H7 (cell line): ENCODE measurements at places on chromosomes 7 and 10.
A peak's percentile ranks its signal among the peaks of the same experiment; 100 is the strongest.

DNA sequence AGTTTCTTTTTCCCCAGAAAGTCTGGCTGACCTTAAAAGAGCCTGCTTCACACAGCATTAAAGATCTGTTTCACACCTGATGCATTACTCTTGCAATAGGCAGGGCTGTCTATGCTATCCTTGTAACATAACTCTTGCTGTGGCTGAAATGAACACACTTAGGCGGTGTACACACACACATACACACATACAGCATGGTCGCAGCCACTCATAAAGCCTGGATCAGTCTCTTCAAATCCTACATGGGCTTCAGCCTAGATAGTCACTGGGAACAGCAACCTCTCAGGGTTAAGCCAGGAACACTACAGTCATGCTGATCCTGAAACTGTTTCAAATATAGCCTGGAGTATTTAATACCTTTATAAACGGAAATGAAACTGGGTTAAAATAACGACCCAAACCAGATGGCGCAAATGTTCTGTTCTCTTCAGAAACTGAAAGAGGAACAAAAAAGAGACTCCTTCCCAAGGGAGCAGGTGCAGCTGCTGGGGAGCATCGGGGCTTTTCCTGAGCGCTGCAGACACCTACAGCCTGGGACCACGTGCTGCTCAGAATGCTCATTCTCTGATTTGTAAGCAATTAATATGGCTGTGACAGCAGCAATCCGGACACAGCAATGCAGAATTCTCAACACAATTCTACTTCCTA, 61.0 kb upstream of the SFMBT2 start:
- DNase-seq: no peak

- no peak for DNase-seq
These were observed 146.0 kb upstream of the ZWINT start for GRCh38 chr10:56507033-56507432.

- DNase-seq: no peak
These were observed 43.4 kb downstream of the HIPK2 start for GRCh38 chr7:139734395-139734794.

GRCh38 chr7:129969881-129970446, 17.2 kb upstream of the UBE2H start:
- DNase-seq: no peak

GRCh38 chr10:25084447-25084846, 68.0 kb downstream of the THNSL1 start:
- no peak for DNase-seq

DNA sequence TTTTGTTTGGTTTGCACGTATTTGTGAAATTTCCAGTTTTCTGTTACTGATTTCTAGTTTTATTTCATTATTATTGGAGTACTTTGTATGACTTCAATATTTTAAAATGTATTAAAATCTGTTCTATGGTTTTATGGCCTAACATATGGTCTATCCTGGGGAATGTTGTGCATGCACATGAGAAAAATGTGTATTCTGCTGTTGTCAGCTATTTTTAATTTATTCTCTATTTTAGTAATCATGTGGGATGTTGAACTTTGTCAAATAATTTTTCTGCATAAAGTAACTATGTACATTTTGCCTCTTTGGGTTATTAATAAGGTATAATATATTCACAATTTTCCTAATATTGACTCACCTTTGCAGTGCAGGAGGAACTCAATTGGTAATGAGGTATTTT, 46.7 kb downstream of the EBLN1 start:
- no peak for DNase-seq

DNA sequence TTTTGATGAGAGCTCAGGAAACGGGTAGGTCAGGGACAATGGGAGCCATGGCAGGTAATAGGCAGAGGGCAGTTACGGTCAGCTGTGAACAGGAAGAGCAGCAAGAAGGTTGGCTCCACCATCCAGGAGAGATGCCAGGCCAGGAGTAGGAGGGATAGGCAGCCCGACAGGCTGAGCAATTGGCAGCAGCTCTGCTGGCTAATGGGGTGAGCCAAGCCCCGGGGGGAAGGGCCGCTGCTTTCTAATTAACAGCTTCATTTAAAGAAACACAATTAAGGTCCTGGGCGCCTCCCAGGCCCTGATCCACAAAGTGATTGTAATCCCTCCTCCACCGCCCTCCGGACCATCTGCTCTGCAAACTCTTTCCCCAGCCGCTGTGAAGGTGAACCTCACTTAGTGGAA, 23.7 kb downstream of the SH2B2 start:
- peak; percentile 44 for DNase-seq

GRCh38 chr7:17301471-17302456, 3.3 kb downstream of the AHR start:
- DNase-seq: no peak

DNA sequence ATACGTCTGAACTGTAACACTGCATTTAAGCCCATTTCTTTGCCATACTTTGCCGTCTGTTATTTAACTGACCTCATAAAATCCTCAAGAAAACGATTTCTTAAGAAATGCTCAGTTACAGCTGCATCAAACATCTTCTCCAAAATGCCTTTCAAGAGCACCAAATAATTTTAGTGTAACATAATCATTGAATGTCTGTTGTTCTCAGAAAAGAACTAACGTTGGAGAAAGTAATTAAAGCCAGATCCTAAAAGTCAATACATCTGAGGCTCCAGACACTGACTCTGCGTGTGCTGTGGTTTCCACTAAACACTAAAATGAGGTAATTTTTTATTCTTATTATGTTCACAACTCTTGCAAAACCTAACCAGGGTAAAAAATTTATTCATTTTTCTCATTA, 63.7 kb upstream of the LRRC17 start:
- no peak for DNase-seq

- DNase-seq: no peak
These were observed 24.3 kb upstream of the NKX6-2 start for GRCh38 chr10:132810141-132810806.

- DNase-seq: peak; percentile 96
These were observed 122.7 kb downstream of the PRKAG2 start for GRCh38 chr7:151754142-151754590.

DNA sequence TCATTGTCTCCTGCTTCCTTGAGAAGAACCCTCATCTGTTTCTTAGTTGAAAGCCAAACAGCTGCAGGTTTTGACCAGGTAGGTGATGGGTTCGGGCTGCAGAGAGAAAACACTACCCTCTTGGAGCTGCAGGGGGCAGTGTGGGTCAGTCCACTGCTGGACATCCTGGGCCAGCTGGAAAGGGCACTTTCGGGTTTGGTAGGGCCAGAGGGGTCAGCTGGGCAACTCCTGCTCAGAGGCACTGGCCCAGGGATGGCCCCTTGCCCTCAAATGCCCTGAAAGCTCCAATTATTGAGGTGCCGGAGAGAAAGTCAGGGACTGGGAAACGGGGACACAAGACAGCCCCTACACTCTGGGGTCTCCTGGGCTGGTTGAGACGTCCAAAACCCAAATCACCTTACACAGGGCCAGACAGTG, 90.7 kb downstream of the MKI67 start:
- DNase-seq: peak; percentile 90

DNA sequence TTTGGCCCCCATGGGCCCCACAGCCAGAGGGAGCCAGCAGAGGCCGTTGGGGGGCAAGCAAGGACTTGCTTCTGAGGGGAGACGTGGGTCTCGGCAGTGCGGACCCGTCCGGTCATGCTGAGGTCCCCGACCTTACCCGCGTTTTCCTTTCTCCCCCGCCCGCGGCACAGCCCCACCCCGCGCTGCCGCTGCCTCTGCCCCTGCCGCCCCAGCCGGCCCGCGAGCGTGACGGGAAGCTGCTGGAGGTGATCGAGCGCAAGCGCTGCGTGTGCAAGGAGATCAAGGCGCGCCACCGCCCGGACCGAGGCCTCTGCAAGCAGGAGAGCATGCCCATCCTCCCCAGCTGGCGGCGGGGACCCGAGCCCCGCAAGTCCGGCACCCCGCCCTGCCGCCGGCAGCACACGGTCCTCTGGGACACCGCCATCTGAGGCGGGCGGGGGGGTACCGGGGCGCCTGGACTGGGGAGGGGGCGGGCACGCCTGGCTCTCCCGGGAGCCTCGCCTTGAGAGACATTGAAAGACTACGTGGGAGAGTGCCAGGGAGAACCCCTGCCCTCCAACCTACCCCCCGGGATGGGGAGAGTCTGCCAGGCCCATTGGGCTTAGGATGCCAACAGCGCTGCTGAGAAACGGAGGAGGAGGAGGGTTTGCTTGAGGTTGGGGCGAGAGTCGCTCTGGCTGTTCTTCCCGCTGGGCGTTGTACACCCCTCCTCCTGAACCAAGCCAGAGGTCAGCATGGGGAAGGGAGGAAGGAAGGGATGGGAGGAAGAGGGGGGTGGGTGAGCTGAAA, 9.9 kb downstream of the NYAP1 start:
- DNase-seq: peak; percentile 84

GRCh38 chr7:101386558-101387231, 24.0 kb downstream of the COL26A1 start:
- peak; percentile 75 for DNase-seq

- peak; percentile 6 for DNase-seq
These were observed 858 bp downstream of the COPS6 start for GRCh38 chr7:100089458-100090196.

- no peak for DNase-seq
These were observed 66.5 kb downstream of the JAZF1 start for GRCh38 chr7:28114056-28114455.

GRCh38 chr7:21099432-21099831, 312.7 kb upstream of the SP8 start:
- no peak for DNase-seq

GRCh38 chr7:45697576-45698136, 123.5 kb downstream of the ADCY1 start:
- DNase-seq: no peak

DNA sequence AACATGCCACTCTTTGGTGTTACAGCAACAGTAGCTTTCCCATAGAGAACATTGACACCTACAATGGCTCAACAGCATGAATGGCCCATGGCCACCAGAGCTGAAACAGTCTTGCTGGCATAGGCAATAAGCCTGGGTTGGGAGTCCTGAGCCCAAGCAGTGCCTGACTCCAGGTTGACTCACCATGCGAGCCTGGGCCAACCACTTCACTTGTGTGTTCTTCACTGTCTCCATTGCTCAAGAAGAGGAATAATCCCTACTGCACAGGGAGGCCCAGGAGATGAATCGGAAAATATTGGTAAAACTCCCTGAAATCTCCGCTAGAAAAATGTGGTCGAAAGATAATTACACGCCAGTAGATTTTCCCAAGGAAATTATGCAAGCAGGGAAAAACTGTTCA, 89.2 kb upstream of the INHBA start:
- DNase-seq: no peak

DNA sequence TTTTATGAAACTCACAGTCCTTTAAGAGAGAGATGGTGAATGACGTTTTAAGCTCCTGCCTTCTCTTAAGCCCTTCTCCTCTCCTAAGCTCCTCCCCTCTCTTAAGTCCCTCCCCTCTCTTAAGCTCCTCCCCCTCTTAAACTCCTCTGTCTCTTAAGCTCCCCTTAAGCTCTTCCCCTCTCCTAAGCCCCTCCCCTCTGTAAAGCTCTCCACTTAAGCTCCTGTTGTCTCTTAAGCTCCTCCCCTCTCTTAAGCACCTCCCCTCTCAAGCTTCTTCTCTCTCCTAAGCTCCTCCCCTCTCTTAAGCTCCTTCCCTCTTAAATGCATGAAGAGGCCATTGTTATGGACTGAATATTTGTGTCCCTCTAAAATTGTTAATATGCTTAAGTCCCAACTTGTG, 1180.6 kb upstream of the AUTS2 start:
- no peak for DNase-seq

DNA sequence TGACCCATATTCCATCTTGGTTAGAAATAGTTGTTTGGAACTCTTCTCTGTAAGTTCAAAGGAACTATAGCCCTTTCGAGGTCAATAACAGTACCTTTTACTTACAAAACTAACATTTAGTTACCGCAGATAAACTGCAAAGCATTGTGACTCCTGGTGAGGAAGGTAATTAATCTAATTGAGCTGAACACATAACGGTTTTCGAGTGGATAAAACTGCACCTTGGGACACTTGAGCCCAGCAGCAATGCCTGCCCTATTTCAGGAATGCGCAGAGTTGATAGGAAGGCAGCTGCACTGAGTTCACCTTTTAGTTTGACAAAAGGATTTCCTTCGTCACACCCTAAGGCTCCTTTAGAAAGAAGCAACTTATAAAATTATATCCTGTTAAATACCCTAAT, 75.4 kb downstream of the JAZF1 start:
- no peak for DNase-seq

- DNase-seq: no peak
These were observed 12.0 kb downstream of the COL1A2 start for GRCh38 chr7:94406696-94407095.

GRCh38 chr10:43903451-43903850, 254.8 kb upstream of the ZNF32 start:
- DNase-seq: no peak

- no peak for DNase-seq
These were observed 99.8 kb downstream of the KMT2C start for GRCh38 chr7:152335900-152336571.

DNA sequence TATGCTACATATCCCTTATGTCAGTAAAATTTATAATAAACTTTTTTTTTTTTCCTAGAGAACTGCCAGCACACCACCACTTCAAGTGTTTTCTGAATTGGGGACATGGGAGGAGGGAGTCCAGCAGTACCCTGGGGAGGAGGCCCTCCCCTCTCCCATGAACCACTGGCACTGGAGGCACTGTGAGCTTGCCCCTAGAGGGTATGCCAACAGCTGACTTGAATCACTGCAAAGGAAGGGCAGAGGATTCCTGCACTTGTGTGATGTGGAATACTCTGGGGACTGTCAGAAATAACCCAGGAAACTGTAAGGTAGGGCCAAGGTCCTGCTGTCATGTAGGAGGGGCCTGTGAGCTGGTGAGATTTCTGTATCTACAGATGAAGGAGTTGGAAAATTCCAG, 8.5 kb upstream of the ARMS2 start:
- no peak for DNase-seq

GRCh38 chr10:76883596-76883995, 754.0 kb downstream of the KCNMA1 start:
- DNase-seq: no peak
